ENCODE measurements at places on chromosomes 7 and 10. TPM values are rescaled to one million over a fixed set of nuclear protein-coding genes. Genes with fewer than 3 reads are reported as not detected.

GRCh38 chr7:124702385-124702784 lies 63.2 kb downstream of the GPR37 start:
- no peak for DNase-seq

- no peak for DNase-seq
Observed at GRCh38 chr10:947051-947450, 15.5 kb upstream of the LARP4B start.

Gene SAMD9L
- total RNA-seq = 3.7 TPM

Gene HOGA1
- total RNA-seq = 0.62 TPM

All from occipital lobe (tissue), 3 donors.